ENCODE measurements at places on chromosomes 6 and 20. TPM values are rescaled to one million over a fixed set of nuclear protein-coding genes. Genes with fewer than 3 reads are reported as not detected.

Gene WFDC10B
- not detected for total RNA-seq

GRCh38 chr6:151170622-151171246, 69.0 kb upstream of the AKAP12 start:
- DNase-seq, result no peak

Gene HLA-DRA
- total RNA-seq, result 43.7 TPM

DNA sequence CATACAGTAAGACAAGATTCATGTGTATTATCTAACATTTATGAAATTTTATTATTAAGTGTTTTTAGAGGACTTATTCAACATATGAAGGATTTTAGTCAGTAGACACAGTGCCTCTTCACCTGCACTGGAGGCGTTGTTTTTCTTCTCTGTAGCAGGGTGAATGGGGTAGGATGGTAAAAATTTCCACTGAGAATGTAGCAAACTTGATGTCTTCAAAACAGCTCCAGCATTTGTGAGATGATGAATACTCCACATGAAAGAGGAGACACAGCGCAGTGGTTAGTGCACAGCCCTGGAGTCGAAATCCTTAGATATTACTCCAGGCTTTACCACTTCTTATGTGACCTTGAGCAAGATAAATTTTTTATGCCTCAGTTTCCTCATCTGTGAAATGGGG, 110.5 kb upstream of the AHI1 start:
- no peak for DNase-seq

- DNase-seq, result no peak
These were observed 129.2 kb downstream of the ATXN1 start for GRCh38 chr6:16632101-16632500.

GRCh38 chr6:16061818-16062217, 67.1 kb upstream of the MYLIP start:
- no peak for DNase-seq

Gene BFSP1
- total RNA-seq, result 1.6 TPM

DNA sequence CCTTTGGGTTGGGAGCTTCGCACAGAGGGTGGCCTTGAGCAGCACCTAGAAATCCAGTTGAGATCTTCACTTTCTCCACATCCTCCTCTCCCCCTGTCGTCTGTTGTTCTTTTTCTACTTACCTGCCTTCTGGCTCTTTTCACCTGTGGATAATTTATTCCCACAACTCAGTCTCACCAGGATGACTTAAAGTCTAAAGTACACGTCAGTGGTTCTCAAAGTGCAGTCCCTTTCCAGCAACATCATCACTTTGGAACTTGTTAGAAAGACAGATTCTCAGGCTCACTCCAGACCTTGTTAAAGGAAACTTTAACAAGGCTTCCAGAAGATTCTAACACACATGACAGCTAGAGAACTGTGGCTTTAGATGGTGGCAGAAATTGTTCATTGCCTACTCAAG, 27.7 kb upstream of the BCAS1 start:
- DNase-seq, result no peak

GRCh38 chr6:142481466-142481865, 179.7 kb downstream of the ADGRG6 start:
- DNase-seq, result no peak

GRCh38 chr6:47509937-47510336, 32.3 kb downstream of the CD2AP start:
- DNase-seq, result no peak

DNA sequence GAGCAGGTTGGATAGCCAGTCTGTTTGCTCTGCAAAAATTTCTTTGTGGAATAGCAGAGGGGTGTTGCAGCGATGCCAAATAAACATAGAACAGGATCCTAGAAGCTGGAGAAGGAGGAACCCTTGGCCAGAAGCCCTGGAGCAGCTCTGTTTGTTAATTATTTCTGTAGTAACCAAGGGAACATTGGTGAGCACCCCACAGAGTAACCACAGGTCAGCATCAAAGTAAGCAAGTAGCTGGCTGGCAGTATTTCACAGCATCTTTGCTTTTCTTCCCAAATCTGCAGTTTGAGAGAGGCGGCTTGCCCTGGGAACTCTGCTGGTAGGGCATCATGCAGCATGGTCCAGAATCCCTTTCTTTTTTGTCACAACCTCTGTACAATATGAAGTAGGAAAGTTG, 12.7 kb upstream of the APMAP start:
- peak; percentile 24 for DNase-seq

- no peak for DNase-seq
These were observed 67.1 kb downstream of the LRFN2 start for GRCh38 chr6:40520084-40520483.

DNA sequence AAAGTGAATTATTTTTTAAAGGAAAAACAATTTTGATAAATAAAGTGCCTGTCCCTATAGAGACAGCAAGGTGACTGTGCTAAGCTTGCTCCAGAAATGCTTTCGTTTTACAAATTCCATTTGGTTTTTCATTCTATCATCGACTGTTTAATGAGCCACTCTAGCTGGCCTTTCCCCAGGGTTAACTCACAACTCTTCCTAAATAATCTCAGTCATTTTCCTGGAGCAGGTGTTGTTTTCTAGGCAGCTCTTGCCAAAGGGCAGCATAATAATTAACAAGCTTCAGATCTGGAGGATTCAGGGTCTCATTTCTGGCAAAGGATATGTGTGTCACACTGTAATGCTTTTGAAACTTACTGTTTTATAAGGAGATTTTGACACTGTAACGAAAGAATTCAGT, 184.2 kb downstream of the KHDC1L start:
- no peak for DNase-seq

- DNase-seq, result no peak
These were observed 5.1 kb upstream of the TUBB1 start for GRCh38 chr20:59013959-59014608.

Gene GTSF1L
- not detected for total RNA-seq

Gene SOBP
- 19.2 TPM for total RNA-seq

DNA sequence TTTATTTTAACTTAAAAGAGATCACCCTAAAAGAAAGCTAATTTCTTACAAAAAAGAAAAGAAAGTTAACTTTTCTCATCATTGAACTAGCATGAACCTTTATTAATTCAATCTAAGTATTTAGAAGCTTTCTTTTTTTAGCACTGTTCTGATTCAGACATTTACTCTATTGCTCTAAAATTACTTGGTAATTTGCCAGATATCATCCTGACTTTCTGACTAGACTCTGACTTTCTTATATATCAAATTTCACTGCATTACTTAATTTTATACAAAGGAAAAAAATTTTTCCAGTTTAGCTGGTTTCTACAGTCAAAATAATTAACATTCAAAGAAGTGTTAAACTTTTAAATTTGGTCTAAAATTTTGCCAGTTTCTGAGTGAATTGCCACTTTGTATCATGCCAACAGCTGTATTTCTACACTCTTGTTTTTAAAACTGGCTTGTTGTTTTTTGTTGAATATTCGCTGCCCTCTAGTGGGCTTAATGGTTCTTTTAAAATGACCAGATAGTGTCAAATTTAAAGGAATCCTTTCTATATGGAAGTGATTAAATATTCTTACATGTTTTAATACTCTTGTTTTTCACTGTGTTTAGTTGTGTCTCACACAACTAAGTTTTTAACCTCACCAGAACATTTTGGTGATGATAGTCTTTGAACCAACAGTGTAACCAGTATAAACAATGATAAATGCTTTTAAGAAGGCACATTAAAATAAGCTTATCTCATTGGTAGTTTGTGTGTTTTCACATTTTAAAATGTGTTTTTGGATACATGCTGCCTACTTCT, 102.0 kb downstream of the POPDC3 start:
- peak; percentile 78 for DNase-seq

Gene OPRL1
- 0.62 TPM for total RNA-seq

Gene C4A
- 32.6 TPM for total RNA-seq

GRCh38 chr6:1499777-1500176, 109.9 kb upstream of the FOXC1 start:
- peak; percentile 69 for DNase-seq

DNA sequence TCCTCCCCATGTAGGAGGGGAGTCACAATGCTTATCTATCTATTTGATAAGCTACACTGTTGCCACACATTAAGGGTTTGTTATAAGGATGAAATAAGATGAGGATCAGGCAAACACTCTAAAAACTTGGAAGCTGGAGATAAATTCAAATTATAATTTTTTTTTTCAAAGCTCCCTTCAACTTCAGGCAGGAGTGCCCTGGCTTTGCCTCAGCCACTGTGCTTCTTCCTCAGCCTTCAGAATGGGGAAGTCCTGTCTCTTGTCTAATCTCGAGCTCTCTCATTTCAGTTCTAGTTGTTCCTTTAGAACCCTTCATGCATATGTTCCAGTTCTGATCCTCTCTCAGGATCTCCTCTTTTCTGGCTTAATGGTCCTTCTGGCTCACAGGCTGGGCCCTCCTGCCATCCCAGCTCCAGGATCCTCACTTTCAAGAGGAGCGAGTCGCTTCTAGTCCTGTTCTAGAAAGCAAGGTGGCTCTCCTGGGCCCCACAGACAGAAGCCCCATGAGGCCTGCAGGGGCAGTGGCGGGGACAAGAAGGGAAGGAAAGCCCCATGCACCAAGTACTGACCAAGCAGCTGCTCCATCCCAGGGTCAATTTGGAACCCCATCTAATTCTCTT, 164.3 kb downstream of the VEGFA start:
- no peak for DNase-seq

DNA sequence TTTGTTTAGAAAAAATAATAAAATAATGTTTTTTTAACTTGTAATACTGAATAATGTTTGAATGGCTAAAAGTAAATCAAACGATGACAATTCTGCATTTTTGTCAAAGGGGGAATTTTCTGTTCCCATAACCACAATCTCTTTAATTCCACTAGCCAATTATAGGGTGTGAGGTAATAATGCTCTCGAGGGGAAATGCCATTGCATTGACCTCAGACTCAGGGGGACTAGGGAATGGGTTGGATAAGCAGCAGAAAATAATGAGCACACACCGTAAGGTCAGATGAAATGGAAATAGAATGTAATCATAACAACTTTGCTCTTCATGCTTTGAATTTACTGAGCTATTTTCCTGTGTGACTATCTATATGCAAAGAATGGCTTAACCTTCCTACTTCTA, 584.7 kb downstream of the RFPL4B start:
- DNase-seq, result no peak

DNA sequence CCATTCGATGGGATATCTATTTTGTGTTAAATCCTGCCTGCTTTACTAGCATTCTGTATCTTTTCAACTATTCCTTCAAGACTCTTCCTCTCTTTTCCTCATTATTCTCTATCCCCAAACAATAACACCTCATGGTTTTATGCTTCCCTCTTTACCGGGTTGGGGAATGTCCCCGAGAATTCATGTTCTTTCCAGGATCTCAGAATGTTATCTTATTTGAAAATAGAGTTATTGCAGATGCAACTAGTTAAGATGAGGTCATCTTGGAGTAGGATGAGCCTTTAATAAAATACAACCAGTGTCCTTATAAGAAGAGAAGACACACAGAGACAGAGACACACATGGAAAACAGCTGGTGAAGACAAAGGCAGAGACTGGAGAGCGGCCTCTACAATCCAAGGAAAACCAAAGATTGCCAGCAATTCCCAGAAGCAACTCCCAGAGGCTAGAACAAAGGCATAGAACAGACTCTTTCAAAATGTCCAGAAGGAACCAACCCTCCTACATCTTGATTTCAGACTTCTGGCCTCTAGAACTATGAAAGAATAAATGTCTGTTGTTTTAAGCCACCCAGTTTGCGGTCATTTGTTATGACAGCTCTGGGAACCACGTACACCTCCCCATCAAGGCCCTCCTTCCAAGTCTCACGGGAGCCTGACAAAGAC, 126.8 kb upstream of the TNFAIP3 start:
- peak; percentile 45 for DNase-seq

- DNase-seq, result no peak
These were observed 225 bp downstream of the MAP3K5 start for GRCh38 chr6:136792095-136792409.

- DNase-seq, result no peak
These were observed 148.9 kb downstream of the TMEM200A start for GRCh38 chr6:130514712-130515111.

Gene HRH3
- 0.62 TPM for total RNA-seq

DNA sequence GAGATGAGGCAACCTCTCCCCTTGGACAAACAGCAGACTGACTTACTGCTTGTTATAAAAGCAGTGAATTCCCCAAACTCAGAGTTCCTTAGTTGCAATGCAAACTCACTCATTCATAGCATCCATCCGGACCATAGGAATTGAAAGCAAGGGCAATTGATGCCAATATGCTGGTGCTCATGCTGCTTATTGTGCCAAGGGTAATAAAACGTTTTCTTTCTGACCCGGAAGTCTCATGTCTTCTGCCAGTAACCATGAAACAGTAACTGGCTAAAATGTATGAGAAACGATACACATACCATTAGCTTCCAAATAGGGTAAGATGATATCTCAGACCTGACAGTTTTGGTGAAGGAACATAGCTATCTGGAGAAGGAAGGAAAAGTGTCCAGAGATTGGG, 18.1 kb downstream of the PRKN start:
- no peak for DNase-seq
